ENCODE measurements at places on chromosomes 2 and 18. TPM values are rescaled to one million over a fixed set of nuclear protein-coding genes. Genes with fewer than 3 reads are reported as not detected.

The SFT2D3 gene
- total RNA-seq: 2.9 TPM

The NMUR1 gene
- total RNA-seq: not detected

The POMC gene
- total RNA-seq: not detected

The ANKRD53 gene
- total RNA-seq: 0.94 TPM

The PLCL1 gene
- total RNA-seq: 0.84 TPM

- DNase-seq: no peak
Observed at GRCh38 chr2:142082368-142082767, 48.4 kb downstream of the LRP1B start.

GRCh38 chr18:42922363-42922762 is 193.1 kb downstream of the RIT2 start:
- no peak for DNase-seq

GRCh38 chr2:166614029-166614428 is 120.0 kb upstream of the SCN7A start:
- DNase-seq: no peak

DNA sequence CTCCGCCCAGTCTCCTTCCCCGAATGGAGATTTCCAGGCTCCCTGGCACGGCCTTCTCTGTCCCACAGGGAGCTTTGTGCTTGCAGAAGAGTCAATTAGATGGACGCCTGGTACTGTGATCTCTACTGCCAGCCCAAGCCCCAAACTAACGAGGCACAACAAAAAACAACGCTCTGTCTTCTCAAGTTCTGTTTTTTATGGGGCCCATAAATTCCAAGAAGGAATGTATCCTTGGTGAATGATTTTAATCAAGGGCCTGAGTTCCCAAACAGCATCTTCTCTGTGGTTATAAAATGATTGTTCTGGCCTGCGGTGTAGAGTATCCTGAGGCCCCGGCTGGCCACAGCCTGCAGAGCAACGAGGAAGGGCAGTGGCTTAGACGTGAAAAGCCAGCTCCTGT is 219.5 kb downstream of the CLIP4 start:
- DNase-seq: no peak

GRCh38 chr2:230958820-230959756 is 34.0 kb upstream of the GPR55 start:
- no peak for DNase-seq

DNA sequence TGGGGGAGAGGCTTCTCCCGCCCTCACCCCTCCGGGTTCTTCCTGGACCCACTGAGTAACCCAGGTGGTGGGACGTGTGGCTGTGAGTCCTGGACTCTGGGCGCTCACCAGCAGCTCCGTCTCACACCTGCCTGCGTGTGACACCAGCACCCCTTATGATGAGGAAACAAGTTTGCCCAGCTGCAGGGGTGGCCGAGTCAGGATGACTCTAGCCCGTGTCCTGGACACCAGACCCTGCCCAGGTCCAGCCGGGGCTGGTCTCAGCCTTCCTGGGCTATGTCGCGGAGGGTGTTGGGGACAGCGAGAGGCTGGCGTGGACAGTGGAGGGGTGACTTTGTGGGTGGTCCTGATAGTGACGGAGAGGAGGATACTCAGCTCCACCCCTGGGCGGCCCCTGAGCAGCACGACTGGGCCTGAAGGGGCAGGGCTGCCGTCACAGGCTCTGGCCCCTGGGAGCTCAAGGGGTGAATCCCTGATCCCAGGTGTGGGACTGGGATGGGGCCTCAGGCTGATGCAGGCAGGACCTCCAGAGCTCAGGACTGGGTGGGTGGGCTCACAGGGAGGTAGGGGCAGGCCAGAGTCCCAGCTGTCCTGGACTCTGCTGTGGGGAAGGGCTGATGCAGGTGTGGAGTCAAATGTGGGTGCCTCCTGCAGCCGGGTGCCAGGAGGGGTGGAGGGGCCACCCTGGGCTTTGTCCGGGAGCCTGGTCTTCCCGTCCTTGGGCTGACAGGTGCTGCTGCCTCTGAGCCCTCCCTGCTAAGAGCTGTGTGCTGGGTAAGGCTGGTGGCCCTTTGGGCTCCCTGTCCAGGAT is 3.7 kb downstream of the GPR35 start:
- DNase-seq: no peak

GRCh38 chr2:48948400-48949125 is 193.0 kb upstream of the LHCGR start:
- no peak for DNase-seq
